Mucosa of descending colon (tissue), 3 donors: ENCODE measurements at places on chromosomes 13 and 19. TPM values are rescaled to one million over a fixed set of nuclear protein-coding genes. Genes with fewer than 3 reads are reported as not detected.

The FFAR1 gene
- not detected for total RNA-seq

The PSG3 gene
- not detected for total RNA-seq

The CYSLTR2 gene
- 0.14 TPM for total RNA-seq

The CAB39L gene
- 9.6 TPM for total RNA-seq

The ETV2 gene
- 2.0 TPM for total RNA-seq

The KCNN1 gene
- total RNA-seq, result not detected

The RASIP1 gene
- total RNA-seq, result 1.7 TPM

The RUVBL2 gene
- total RNA-seq, result 47.4 TPM

The FFAR2 gene
- total RNA-seq, result 1.4 TPM

The PALM3 gene
- 0.82 TPM for total RNA-seq

The ZNF416 gene
- total RNA-seq, result 5.0 TPM

The ZNF626 gene
- total RNA-seq, result 4.4 TPM

The PNMA8A gene
- 3.2 TPM for total RNA-seq

The SIX5 gene
- 11.1 TPM for total RNA-seq

The PCDH9 gene
- 5.0 TPM for total RNA-seq

The DCT gene
- total RNA-seq, result 0.10 TPM

The EGLN2 gene
- total RNA-seq, result 93.2 TPM

The FAM216B gene
- total RNA-seq, result not detected

The ZNF350 gene
- total RNA-seq, result 13.5 TPM

The MBD3L3 gene
- not detected for total RNA-seq

The LILRB5 gene
- 12.2 TPM for total RNA-seq

The GPX4 gene
- 126 TPM for total RNA-seq

The FLT1 gene
- 4.0 TPM for total RNA-seq

The SSC5D gene
- total RNA-seq, result 35.0 TPM
